Activated T-cell treated with anti-CD3 and anti-CD28 coated beads for 24 hours (primary cell): ENCODE measurements at places on chromosomes 5 and 9.

- no peak for DNase-seq
These were observed 17.9 kb upstream of the LHX6 start for GRCh38 chr9:122246666-122247065.

DNA sequence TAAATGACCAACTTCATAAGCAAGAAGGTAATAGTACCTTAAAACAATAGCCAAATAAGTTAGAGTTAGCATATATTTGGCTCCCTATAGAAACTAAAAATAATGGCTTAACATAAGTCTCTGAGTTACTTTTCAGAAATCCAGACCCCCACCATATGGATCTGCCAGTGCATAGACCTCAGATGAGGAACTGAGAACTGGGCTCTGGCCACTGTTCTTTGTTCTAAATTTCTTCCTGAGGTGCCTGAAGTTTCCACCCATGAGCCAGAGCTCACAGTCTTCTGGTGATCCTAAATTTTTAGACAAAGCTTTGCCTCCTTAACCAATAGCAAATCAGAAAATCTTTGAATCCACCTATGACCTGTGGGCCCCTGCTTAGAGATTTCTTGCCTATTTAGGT lies 250.9 kb downstream of the YTHDC2 start:
- no peak for DNase-seq

DNA sequence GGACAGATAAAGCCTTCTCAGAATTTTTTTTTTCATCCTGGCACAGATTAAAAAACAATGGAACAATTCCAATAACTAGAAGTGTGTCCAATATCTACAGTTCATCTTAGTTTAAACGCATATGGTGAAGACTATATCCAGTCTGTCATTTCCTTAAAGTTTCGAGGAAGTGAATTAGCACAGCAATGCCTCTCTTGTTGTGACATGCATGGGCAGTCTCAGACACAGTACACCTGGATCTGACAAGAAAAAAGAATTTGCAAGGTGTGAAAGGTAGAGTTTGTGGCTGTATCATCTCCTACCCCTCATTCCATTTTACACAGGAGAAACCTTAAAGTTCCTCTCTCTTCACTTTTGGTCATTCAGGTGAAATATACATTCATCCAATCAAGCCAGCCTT lies 100.6 kb upstream of the ADAMTS19 start:
- no peak for DNase-seq

- no peak for DNase-seq
These were observed 302.8 kb upstream of the COX7C start for GRCh38 chr5:86314951-86315350.

GRCh38 chr5:169074839-169075238 lies 226.1 kb downstream of the SLIT3 start:
- DNase-seq = no peak

GRCh38 chr5:103741984-103742383 lies 179.4 kb upstream of the NUDT12 start:
- DNase-seq = no peak

- no peak for DNase-seq
These were observed 76.7 kb upstream of the UNC5A start for GRCh38 chr5:176733406-176734262.

DNA sequence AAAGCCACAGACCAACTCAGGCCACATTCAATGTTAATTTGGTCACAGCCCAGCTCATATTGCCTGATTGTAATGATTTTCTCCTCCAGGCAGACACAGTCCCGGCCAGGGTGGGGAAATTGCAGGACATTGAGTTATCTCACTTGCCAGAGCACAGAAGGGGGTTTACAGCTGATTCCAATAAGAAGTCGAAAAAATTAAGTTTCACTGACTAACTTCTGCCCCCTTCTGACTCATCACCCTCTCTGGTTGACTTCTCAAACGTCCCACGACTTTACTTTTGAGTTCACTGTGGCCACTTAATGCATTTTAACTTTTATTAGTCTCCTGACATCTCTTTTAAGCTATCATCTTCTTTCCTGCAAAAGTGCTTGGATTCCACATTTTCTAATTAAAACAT lies 321.4 kb upstream of the WWC1 start:
- no peak for DNase-seq

GRCh38 chr9:70044490-70045307 lies 1.1 kb downstream of the MAMDC2 start:
- no peak for DNase-seq

- no peak for DNase-seq
These were observed 37.3 kb upstream of the ADRA1B start for GRCh38 chr5:159878988-159879471.

- DNase-seq = no peak
These were observed 4.8 kb downstream of the SLC23A1 start for GRCh38 chr5:139378101-139378825.

DNA sequence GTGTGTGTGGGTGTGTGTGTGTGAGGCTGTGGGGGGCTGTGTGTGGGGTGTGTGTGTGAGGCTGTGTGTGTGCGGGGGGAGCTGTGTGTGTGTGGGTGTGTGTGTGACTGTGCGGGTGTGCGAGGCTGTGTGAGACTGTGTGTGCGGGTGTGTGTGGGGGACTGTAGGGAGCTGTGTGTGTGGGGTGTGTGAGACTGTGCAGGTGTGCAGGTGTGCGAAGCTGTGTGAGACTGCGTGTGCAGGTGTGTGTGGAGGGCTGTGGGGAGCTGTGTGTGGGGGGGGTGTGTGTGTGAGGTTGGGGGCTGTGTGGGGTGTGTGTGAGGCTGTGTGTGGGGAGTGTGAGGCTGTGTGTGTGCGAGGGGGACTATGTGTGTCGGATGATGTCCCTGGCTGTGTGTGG lies 23.2 kb downstream of the AHRR start:
- DNase-seq = no peak

- no peak for DNase-seq
These were observed 172.5 kb upstream of the OTULINL start for GRCh38 chr5:14408969-14409586.
